ENCODE measurements at places on chromosomes 7 and 10.

DNA sequence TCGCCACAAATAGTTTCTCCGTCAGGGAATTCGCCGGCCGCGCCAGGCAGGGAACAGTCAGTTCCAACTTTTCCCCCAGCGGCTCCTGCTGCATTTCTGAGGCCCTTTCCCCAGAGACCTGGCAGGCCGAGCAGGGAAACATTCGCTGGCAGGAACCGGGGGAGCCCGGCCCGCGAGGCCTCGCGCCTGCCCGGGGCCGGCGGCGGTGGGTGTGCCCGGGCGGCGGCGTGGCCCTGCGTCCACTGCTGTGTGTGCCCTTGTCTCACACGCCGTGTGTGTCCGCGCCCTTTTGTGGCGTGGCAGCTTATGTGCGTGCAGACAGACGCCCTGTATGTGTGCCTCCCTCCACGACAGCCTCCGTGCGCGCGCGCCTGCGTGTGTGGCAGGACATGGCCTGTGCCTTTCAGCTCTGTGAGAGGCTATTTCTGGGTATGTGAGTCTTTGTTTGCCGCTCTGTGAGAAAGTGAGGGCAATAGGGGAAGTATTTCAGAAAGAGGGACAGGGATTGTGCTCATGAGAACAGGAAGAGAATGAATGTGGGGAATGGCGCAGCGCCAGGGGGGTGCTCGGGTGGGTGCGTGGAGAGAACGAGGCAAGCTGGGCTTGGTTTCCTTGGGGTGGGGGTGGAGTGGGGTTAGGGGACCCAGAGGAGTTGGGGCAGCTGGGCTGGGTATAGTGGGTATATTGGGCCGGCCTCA lies 689 bp upstream of the SMARCD3 start:
- peak; percentile 46 for DNase-seq

GRCh38 chr7:2633538-2634266 lies 1.9 kb downstream of the TTYH3 start:
- DNase-seq: peak; percentile 36

DNA sequence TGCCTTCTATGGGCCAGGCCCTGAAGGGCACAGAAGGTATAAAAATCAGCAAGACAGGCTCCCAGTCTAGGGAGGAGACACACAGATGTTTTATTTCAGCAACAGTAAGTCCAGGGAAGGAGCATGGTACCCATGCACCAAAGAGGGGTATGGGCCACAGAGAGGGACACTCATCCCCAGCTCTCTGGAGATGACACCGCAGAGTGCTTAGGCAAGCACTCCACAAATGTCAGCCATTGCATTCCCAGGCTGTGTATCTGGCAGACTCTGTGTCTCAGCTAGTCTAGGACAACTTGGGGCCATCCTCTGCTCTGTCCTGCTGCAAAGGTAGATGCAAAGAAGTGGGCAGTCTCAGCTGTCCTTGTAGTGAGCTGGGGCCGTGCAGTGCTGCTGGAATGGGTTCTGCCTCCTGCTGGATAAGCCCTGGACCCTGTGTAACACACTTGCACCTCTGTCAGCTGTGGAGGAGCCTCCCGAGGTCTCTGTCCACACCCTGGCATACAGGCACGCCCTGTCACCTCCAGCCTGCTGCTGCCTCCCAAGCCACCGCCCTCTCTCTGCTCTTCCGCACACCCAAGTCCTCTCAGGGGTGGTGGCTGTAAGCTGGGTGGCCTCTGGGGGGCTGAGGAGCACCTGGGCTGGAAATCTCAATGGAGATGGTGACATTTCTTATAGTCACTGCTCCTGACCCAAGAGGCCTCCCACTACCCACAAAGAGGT lies 57.6 kb downstream of the VOPP1 start:
- no peak for DNase-seq

GRCh38 chr7:112125250-112125649 lies 80.9 kb downstream of the DOCK4 start:
- no peak for DNase-seq

DNA sequence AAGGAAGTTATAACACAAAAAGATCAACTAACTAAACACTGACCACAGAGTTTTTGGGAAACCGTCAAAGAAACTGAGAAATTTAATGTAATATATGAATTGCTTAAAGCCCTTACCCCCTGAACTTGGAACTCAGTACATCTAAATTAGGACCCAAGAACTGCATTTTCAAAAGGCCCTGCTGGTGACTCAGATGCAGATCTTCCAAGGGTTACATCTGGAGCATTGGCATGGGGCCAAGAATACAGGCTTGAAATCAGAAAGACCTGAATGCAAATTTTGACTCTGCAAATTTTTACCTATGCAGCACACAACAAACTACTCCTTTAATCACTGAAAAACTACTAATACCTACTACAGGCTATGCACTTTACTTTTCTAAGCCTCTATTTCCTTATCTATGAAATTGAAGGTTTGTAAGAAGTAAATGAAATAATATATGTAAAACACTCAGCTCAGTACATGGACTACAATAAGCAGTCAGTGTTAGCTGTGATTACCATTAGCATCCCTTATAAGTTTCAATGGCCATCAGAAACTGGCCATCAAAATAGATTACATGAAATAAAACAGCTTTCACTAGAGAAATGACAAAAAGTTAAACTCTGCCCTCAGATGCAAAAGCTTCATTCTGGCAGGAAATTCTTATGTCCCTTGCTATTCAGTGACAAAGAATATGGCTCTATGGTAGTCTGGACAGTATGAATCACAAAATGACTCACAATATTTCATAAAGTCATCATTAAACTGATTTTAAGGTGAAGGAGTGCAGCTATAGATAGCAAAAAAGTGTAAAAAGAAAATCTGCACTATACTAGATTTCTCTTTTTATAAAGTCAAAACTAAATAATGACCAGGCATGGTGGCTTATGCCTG lies 43.6 kb downstream of the NSUN6 start:
- no peak for DNase-seq

- DNase-seq: no peak
Observed at GRCh38 chr7:140675726-140676125, 3.0 kb downstream of the ADCK2 start.

- DNase-seq: no peak
Observed at GRCh38 chr7:8290645-8291308, 28.8 kb upstream of the ICA1 start.

GRCh38 chr10:79102498-79102874 lies 33.7 kb downstream of the ZMIZ1 start:
- no peak for DNase-seq

DNA sequence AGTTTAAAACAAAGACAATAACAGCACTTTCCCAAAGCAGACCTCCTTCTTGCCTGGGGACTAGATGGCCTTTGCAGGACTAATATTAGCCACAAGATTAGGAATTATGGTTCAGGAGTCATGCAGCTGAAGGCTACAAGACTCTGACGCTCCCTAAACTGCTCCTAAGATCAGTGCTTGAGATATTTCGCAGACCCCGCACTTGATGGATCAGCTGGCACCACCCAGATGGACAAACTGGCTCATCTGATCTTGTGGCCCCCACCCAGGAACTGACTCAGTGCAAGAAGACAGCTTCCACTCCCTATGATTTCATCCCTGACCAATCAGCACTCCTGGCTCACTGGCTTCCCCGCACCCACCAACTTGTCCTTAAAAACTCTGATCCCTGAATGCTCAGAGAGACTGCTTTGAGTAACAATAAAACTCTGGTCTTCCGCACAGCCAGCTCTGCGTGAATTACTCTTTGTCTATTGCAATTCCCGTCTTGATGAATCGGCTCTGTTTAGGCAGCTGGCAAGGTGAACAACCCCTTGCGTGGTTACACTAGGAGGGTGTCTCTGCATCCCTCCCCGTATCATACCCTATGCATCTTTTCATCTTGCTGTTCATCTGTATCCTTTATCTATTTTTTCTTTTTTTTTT lies 26.9 kb upstream of the NRBF2 start:
- no peak for DNase-seq

DNA sequence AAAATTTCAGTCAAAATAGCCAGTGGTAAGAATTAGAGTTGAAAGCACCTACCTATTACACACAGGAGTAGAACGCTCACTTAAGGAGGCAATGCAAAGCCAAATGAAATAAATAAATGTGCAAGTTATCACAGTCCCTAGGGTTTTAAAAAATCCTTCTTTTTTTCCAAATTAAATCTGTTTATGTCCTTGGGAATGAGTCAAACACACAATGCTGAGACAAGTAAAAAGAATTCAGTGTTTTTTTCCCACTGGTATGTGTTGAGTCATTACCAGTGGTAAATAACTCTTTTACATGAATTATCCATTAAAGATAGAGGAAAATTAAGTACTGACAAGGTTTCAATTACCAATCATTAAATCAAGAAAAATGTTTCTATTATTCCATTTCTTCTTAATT lies 438.6 kb downstream of the TNS3 start:
- DNase-seq: no peak

DNA sequence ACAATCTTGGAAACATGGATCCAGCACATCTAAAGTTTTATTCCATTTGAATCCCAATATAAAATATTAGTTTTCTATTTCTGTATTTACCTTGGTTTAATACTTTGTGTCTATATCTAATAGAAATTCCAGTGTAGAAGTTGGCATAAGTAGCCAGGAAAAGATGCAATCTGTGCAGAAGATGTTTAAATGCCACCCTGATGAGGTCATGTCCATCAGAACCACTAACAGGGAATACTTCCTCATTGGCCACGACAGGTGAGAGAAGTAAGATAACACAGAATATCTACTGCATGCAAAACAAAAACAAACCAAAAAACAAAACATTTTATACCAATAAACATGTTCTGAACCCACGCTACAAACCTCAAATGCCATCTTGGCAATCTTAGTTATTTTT lies 15.7 kb downstream of the PLEKHS1 start:
- no peak for DNase-seq

DNA sequence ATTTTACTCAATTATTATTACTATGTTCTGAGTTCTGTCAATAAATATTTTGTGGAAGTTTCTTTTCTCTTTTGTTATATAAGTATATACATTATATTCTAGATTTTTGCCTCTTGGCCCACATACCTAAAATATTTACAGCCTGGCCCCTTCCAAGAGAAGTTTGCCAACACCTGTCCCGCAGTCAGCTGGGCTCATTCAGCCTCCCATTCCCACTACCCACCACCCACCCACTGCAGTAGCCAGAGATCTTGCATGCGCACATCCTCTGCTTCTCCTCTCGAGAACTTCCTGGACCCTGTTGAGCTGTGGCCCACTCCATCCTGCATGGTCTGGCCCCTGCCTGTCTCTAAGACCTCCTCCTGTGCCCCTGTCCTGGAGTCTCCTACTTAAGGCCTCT lies 33.6 kb downstream of the WIPF3 start:
- DNase-seq: no peak

DNA sequence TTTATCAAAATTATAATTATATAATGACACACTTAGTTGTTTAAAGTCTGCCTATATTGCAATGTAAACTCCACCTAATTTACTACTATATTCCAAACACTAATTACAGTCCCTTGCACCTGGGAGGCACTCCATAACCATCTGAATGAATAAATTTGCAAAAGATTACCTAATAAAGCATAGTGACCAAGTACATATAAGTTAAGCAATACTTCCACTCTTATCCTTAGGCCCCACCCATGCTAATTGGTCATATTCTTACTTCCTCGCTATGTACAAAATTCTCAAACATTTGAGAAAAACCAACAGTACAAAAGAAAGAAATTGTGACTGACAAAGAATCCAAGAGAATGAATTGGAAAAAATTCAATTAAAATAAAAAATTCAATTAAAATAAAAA lies 65.3 kb downstream of the ZFAND4 start:
- DNase-seq: no peak

- no peak for DNase-seq
Observed at GRCh38 chr10:37489658-37490003, 364.2 kb downstream of the ANKRD30A start.

DNA sequence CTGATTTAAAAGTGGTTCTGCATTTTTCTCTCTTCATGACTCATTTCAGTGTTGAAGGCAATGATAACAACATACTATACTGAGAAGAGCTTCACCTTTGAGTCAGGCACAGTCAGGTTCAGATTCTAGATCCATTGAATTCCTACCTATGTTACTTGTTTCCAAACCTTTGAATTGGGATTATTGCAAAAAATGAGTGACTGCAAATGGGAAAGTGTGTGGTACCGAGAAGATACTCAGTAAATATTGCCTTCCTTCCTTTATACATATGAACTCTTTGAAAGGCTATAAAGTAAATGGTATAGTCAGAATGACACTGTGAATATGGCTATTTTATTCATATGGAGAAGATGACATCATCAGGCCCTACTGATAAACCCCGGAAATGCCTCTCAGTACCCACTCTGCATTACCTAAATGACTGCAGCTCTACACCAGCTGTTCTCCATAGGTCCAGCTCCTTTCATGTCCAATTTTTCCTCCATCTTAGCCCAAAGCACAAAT lies 66.7 kb upstream of the FGL2 start:
- DNase-seq: no peak

GRCh38 chr10:44357023-44357540 lies 27.8 kb downstream of the CXCL12 start:
- DNase-seq: no peak

DNA sequence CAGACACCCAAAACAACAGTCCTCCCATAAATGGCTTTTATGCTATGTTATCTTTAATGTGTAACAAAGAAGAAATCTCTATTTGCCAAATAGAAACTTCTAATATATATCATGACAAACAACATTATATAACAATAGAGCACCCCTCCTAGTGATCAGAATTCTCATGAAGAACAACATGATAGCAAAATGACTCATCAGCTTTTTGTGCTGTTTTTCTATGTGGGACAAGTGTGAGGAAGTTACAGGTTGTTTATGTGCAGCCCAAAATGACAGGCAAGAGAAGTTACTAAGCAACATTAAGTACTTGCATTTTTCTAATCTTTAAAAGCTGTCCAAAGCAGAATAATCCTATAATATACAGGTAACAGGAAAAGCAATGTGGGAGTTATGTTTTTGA lies 7.7 kb downstream of the DGKB start:
- DNase-seq: no peak

GRCh38 chr7:33909755-33910154 lies 4.4 kb downstream of the BMPER start:
- DNase-seq: no peak
